Fibroblast of upper back skin (primary cell): ENCODE measurements at places on chromosomes 1 and 21.

GRCh38 chr21:43609501-43610340 lies 49.6 kb downstream of the HSF2BP start:
- DNase-seq: peak; percentile 89

- DNase-seq: no peak
These were observed 10.7 kb upstream of the CNR2 start for GRCh38 chr1:23923592-23924499.

- DNase-seq: peak; percentile 28
These were observed 327.7 kb downstream of the SMYD3 start for GRCh38 chr1:246179401-246179800.

- peak; percentile 99 for DNase-seq
These were observed 88.3 kb upstream of the ARHGAP29 start for GRCh38 chr1:94325377-94326302.

DNA sequence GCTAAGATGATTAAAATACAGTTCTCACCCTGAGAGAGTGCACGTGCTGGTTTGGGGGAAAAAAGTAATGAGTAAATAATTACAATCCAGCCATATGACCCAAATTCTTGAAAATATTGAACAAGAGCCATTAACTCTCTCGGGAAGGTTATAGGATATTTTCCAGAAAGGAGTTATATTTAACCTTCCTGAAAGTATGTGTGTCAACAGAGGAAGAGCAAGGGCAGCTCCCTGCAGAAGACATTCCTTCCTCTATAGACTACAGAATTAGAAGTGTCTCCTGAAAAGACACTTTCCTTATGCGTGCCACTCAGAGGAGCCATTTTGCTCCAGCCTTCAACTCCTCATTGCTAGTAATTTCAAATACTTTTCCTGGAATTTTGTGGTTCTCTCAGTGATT lies 648.7 kb downstream of the USP25 start:
- DNase-seq: peak; percentile 14

GRCh38 chr1:92544756-92545165 lies 58.0 kb upstream of the GFI1 start:
- no peak for DNase-seq

GRCh38 chr1:84156210-84156621 lies 12.1 kb downstream of the PRKACB start:
- DNase-seq: peak; percentile 94
